Activated CD4-positive, alpha-beta memory T cell treated with anti-CD3 and anti-CD28 coated beads, Interleukin-2, amount 10 ng/mL, durations not matched to agents 7 days and 5 days (primary cell): ENCODE measurements at places on chromosomes 2 and 18.

GRCh38 chr2:1911811-1912210 is 167.5 kb upstream of the PXDN start:
- H3K4me3 ChIP-seq = no peak overlapping the region
- no peak overlapping the region for H3K27ac ChIP-seq
- no peaks in the 10 kb centered on the region for H3K4me1 ChIP-seq
- H3K36me3 ChIP-seq = no peaks in the 10 kb centered on the region

DNA sequence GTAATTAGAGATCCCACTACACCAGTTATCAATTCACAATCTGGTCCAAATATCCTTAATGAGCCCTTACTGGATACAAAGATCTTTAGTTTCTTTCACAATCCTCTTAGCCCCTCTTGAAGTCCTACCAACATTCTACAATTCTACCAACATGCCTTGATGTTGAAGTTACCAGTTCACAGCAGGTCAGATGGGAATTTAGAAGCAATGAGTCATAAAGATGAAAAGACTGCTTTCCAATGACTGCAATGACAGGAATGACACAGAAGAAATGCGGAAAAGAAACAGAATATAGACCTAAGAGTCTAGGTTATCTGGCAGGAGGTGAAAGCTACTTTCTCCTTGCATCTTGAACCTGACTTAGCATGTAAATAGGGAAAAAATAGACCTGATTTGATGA is 24.5 kb downstream of the RTTN start:
- H3K4me3 ChIP-seq = no peak overlapping the region
- peaks cover 5% of the 10 kb centered on the region for H3K4me1 ChIP-seq
- H3K27ac ChIP-seq = no peak overlapping the region
- no peak for DNase-seq
- peaks cover 50% of the 10 kb centered on the region for H3K36me3 ChIP-seq

DNA sequence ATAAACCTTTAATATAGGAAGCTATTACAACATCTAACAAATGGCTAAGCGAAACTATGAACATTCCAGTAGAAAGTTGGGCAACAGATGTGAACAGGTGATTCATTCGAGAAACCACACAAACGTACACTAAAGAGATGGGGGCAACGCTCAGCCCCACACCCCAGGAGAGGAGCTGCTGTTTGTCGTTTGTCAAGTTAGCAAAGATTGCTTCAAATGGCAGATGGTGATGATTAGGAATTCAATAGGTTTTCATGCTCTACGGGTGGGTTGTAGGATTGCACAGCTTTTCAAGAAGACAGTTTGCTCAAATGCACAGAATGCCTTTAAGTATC is 154.7 kb upstream of the HDAC4 start:
- no peak overlapping the region for H3K27ac ChIP-seq
- no peaks in the 10 kb centered on the region for H3K36me3 ChIP-seq
- peaks cover 4% of the 10 kb centered on the region for H3K4me1 ChIP-seq
- H3K4me3 ChIP-seq = no peak overlapping the region
- peaks cover 16% of the 10 kb centered on the region for H3K27me3 ChIP-seq
- no peak for DNase-seq

DNA sequence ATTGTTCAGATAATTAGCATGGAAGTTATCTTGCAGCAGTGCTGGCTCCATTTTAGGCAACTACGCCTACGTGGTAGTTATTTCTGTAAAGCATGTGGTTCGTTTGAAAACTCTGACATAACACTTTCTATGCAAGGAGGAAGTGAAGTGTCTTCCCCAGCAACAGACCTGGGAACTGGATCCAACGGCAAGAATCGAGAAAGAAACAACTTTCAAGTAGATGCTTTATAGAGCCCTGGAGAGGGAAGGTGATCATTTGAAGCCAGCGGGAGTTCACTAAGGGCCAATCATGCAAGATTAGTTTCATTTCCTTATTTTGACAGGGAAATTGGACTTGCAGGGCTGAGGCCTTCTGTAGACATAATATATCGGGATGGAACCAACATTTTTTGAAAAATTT is 218.3 kb downstream of the ACKR3 start:
- H3K36me3 ChIP-seq = no peaks in the 10 kb centered on the region
- no peak overlapping the region for H3K27ac ChIP-seq

DNA sequence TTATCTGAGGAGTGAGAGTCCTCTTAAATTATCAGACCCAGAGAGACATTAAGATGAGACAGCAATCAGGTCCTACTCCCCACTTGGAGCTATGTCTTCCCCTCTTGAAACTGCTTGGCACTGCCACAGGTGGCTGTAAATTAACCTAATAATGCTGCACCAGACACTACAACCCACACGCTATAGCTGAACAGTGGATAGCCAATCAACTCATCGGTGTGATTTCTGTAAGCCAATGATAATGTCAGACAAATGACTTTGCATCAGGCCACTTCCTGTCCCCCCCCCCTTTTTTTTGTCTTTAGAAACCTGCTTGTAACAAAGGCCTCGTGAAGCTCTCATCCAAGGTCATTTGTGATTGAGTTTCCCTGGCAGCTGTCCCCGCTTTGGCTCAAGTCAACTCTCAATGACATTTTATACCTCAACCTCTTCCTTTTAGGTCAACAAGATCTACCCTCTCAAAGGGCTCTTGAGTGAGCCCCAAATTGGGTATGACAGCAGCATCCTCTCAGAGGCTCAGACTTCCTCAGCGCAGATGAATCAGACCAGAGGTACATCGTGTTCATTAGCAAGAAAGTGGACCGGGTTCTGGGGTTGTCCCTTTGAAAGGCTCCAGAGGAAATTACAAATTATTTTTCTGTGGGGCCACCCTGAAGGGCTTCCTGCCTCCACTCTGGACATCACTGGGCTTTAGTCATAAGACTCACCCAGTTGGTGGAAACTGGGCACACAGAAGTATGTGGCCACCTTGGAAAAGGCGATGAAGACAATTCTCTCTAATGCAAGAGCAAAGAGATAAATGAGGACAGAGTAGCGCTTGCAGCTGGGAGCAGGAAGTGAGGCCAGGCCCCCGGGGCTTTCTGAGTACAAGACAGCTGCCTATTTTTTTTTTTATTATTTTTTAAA is 73.6 kb downstream of the COPS8 start:
- no peaks in the 10 kb centered on the region for H3K36me3 ChIP-seq
- H3K4me3 ChIP-seq = no peak overlapping the region
- no peak for DNase-seq
- H3K27me3 ChIP-seq = peaks cover 5% of the 10 kb centered on the region
- peaks cover 19% of the 10 kb centered on the region for H3K4me1 ChIP-seq
- no peak overlapping the region for H3K27ac ChIP-seq

GRCh38 chr18:62452280-62452831 is 70.5 kb upstream of the ZCCHC2 start:
- H3K27ac ChIP-seq = peak overlapping the region; percentile 8
- H3K36me3 ChIP-seq = no peaks in the 10 kb centered on the region
- H3K4me1 ChIP-seq = peaks cover 19% of the 10 kb centered on the region
- DNase-seq = peak; percentile 21
- H3K4me3 ChIP-seq = no peak overlapping the region
- H3K27me3 ChIP-seq = peaks cover 9% of the 10 kb centered on the region

DNA sequence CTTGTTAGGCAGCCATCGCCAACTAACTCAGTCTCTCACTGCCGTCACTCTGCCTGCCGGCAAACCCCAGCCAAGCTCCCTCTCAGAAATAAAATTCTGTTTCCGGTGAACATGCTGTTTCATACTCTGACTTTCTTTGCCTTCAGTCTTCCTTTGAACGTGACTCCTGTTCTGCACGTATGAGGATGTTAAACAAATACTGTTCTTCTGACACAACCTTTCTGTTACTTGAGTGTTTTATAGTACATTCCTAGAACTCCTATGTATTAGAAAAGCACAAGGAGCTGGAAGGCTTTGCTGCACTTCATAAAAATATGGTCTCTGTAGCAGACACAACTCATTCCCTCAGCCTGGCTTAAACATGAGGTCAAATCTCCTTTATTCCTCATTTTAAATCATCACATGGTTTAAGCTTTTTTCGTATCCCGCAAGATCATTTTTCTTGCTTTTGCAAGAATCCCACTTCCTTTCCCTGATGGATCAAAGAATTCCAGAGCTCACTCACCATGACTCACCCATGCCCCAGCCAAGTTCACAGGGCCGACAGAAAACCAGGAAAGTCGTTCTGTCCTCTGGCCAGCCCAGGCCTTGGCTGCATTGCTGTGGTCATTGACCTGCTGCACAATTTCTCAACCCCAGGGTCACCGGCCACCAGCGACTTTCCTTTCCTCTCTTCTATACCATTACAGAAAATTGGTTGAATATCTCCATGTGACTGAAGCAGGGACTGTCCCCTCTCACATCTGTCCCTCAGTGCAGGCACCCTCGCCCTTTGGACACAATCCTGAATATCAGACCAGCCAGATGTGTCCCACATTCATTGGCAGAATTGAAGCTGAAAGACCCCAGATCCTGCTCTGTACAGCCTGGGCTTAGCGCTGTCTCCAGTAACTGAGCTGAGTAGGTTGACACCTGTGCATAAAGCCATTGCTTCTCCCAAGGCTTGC is 183.1 kb upstream of the ARL4C start:
- no peaks in the 10 kb centered on the region for H3K36me3 ChIP-seq
- no peaks in the 10 kb centered on the region for H3K4me1 ChIP-seq
- DNase-seq = no peak

- H3K27ac ChIP-seq = peak overlapping the region; percentile 99
- peak overlapping the region; percentile 96 for H3K4me3 ChIP-seq
- H3K36me3 ChIP-seq = peaks cover 78% of the 10 kb centered on the region
These were observed 1.9 kb downstream of the CTLA4 start for GRCh38 chr2:203869223-203870042.

DNA sequence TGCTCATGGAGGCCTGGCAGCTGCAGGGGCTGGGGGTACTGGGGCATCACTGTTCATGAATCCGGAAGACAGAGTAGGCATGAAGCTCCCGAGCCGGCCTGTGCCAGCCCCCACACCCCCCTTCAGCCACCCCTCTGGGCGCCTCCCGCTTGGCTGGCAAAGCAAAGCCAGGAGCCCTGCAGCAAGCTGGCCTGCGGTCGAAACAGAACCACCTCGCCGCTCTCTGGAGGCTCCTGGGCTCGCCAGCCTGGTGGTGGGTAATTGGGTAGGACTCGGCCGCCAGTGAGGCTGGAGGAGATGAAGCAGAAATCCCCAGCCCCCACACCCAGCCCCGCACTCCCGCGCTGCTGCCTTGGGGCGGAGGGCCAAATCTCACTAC is 70.9 kb upstream of the GPC1 start:
- H3K4me3 ChIP-seq = no peak overlapping the region
- no peak for DNase-seq
- no peaks in the 10 kb centered on the region for H3K27me3 ChIP-seq
- no peaks in the 10 kb centered on the region for H3K4me1 ChIP-seq
- H3K36me3 ChIP-seq = no peaks in the 10 kb centered on the region
- H3K27ac ChIP-seq = no peak overlapping the region

DNA sequence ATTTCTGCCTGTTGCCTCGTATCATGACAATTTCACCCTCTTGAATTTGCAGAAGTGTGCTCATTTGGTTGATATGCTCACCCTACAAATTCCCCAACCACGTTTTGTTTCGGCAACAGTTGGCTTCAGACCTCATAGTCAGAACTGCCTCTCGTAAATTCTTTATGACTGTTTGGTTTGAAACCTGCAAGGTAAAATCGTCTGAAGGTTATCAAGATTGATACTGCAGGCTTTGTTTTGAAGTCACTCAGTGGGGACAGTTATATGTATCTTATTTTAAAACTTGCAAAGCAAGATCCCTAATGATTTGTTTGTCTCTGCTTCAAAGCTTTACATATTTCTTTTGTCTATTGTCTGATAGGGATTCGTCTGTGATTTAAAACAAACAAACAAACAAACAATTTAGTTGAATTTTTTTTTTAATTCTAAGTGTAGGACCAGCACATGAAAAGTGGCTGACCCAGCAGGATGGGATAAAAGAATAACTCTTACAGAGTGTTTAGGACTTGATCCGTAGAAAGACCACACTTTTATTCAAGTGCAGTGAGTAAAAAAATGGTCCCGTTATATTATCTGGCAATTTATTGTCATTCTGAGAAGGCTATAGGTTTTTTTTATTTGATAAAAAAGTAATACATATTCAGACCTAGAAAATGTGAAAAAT is 45.7 kb upstream of the MYCN start:
- no peak overlapping the region for H3K4me3 ChIP-seq
- no peaks in the 10 kb centered on the region for H3K4me1 ChIP-seq
- H3K36me3 ChIP-seq = no peaks in the 10 kb centered on the region

GRCh38 chr2:45269149-45269793 is 260.0 kb upstream of the SIX2 start:
- DNase-seq = no peak
- H3K27me3 ChIP-seq = peaks cover 26% of the 10 kb centered on the region
- H3K4me3 ChIP-seq = no peak overlapping the region
- H3K36me3 ChIP-seq = no peaks in the 10 kb centered on the region
